ENCODE measurements at places on chromosomes 4 and X. TPM values are rescaled to one million over a fixed set of nuclear protein-coding genes. Genes with fewer than 3 reads are reported as not detected.

ODAPH gene
- polyA plus RNA-seq = not detected

BTK gene
- 3.8 TPM for polyA plus RNA-seq

PPP1R2C gene
- polyA plus RNA-seq = not detected

ZFP42 gene
- polyA plus RNA-seq = 0.12 TPM

CLNK gene
- 0.30 TPM for polyA plus RNA-seq

ETNPPL gene
- polyA plus RNA-seq = not detected

LPAR4 gene
- 39.1 TPM for polyA plus RNA-seq

PASD1 gene
- polyA plus RNA-seq = 0.18 TPM

CT83 gene
- polyA plus RNA-seq = not detected

GLOD5 gene
- polyA plus RNA-seq = not detected

CENPVL3 gene
- polyA plus RNA-seq = 0.10 TPM

CENPI gene
- 4.8 TPM for polyA plus RNA-seq

USP9X gene
- polyA plus RNA-seq = 54.9 TPM

CCDC149 gene
- polyA plus RNA-seq = 13.8 TPM

MAML3 gene
- polyA plus RNA-seq = 6.0 TPM

EXOC1L gene
- not detected for polyA plus RNA-seq

BANK1 gene
- polyA plus RNA-seq = 0.67 TPM

SSX4B gene
- polyA plus RNA-seq = not detected

MSN gene
- 118 TPM for polyA plus RNA-seq

CXorf49 gene
- polyA plus RNA-seq = not detected

XAGE2 gene
- not detected for polyA plus RNA-seq

PWWP3B gene
- 26.3 TPM for polyA plus RNA-seq

ATOH1 gene
- polyA plus RNA-seq = not detected

MAGED4B gene
- 34.2 TPM for polyA plus RNA-seq

KCNIP4 gene
- polyA plus RNA-seq = 1.8 TPM

GABRG1 gene
- polyA plus RNA-seq = not detected

MSX1 gene
- polyA plus RNA-seq = 2.0 TPM

UGT2B17 gene
- not detected for polyA plus RNA-seq

MFAP3L gene
- polyA plus RNA-seq = 1.7 TPM

DDX53 gene
- not detected for polyA plus RNA-seq

UNC5C gene
- 0.46 TPM for polyA plus RNA-seq

UGT2B7 gene
- not detected for polyA plus RNA-seq

UBL4A gene
- 25.9 TPM for polyA plus RNA-seq

SH2D1A gene
- polyA plus RNA-seq = 0.19 TPM

RASSF6 gene
- 0.12 TPM for polyA plus RNA-seq

COQ2 gene
- 8.2 TPM for polyA plus RNA-seq

CYBB gene
- polyA plus RNA-seq = 22.6 TPM

NPNT gene
- polyA plus RNA-seq = 143 TPM

CHIC2 gene
- 16.6 TPM for polyA plus RNA-seq

CLDN22 gene
- not detected for polyA plus RNA-seq

MAGEA1 gene
- not detected for polyA plus RNA-seq

AMTN gene
- not detected for polyA plus RNA-seq

CT45A3 gene
- 0.22 TPM for polyA plus RNA-seq

HTN3 gene
- polyA plus RNA-seq = not detected

MAGEC2 gene
- not detected for polyA plus RNA-seq

ITGB1BP2 gene
- polyA plus RNA-seq = 114 TPM

ADAMTS3 gene
- 1.6 TPM for polyA plus RNA-seq

FGB gene
- not detected for polyA plus RNA-seq

SMIM10 gene
- 15.0 TPM for polyA plus RNA-seq

SHISA3 gene
- polyA plus RNA-seq = 7.2 TPM

BTC gene
- polyA plus RNA-seq = 2.4 TPM

TLR2 gene
- 4.6 TPM for polyA plus RNA-seq

CRLF2 gene
- polyA plus RNA-seq = not detected

BMX gene
- 2.3 TPM for polyA plus RNA-seq

RAB9B gene
- 22.6 TPM for polyA plus RNA-seq

TMEM144 gene
- polyA plus RNA-seq = 3.3 TPM
